ENCODE measurements at places on chromosomes 1 and 21.
A peak's percentile ranks its signal among the peaks of the same experiment; 100 is the strongest.

DNA sequence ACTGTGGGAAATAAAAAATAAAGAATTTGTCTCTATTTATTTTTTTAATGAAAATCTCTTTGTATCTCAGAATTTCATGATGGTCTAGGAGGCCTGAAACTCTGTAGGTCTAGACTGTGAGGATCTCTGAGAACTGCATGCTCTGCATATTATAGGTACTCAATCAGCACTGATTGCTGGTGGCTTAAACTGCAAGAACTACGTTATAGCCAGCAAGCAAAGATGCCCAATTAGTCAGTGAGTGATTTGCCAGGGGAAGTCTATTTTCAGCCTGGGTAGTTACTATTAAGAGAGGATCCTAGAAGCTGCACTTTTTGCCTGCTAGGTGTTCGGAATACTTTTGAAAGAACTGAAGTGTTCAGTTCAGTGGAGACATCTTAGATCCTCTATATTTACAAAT is 87.4 kb downstream of the GPR52 start:
- DNase-seq = no peak

DNA sequence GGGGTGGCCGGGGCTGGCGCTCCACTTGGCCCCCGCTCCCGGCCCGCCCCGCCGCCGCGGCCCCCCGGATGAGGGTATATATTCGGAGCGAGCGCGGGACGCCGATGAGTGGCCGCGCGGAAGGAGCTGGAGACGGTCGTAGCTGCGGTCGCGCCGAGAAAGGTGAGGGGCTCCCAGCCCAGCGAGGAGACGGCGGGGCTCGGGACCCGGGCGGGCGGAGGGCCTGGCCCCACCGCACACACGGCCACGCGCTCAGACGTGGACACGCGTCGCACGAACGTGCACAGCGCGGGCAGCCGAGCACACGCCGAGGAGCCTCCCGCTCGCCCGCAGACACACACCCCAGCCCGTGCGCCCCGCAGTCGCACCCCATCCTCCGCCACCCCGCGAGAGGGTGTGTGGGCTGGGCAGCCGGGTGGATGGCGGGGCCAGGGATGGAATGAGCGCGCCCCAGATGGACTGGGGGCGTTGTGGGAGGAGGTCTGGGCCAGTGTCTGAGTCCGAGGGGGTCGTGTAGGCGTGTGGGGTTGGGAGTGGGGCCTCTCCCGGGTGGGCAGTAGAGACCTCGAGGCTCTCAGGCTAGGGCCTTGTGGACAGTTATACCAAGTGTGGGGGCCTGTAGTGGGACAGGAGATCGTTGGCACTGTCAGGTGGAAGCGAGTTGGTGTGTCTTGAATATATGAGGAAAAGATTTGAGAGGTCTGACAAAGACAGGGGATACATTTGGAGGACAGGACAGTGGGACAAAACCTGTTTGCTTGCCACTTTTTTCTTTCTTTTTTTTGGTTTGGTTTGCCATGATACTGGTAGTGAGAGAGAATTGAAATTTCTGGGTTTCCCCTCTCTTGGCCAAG is at the start of gene UAP1:
TSS of gene UAP1 (plus strand) at position 107 of the 854 bp plus-strand sequence. CDS start 4,347 bp downstream, outside the sequence.
- DNase-seq = peak; percentile 3

DNA sequence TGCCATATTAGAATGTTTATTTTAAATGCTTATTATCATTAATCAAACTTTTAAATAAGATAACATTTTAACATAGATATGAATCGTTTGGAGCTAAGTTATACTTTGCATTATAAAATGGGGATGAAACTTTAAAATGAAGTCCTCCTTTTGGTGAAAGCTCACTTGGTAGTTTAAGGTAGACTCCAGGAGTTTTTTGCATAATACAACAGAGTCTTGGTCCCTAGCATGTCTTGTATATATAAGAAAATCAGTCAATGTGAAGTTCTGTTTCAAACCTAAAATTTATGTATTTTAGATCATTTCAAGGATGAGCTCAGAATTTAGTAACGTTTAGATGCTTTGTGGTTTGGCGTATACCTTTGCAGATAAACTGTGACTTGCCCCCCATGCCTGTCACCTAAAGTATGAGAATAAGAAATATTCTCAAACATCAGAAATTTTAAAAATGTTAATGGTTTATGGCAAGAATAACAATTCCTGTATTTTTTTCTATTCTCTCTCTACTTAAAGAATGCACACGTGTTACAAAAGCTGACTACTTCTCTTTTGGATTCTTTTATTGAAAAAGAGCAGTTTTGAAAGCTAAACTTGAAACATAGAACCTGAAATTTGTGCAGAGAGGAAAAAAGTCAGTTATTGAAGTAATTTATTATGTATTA is 3.8 kb downstream of the NFIA start:
- DNase-seq = no peak

DNA sequence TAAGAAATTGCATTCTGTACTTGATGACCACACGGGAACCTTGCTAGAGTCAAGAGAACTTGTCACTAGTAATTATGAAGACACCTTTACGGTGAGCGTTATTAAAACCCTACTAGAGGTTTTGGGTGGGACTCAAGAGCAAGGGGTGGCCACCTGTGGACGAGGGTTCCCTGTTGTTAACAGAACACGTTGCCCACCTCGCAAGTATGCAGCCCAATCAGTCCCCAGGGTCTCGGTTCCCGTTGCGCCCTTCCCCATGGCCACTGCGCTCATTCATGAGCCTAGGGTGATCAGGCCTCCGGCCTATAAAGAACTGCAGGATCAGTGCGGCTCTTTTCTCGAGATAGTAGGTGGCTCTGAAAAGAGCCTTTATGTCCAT is 30.2 kb upstream of the RNF187 start:
- no peak for DNase-seq

- DNase-seq = no peak
These were observed 56.7 kb downstream of the KCNN3 start for GRCh38 chr1:154813300-154813816.

- no peak for DNase-seq
These were observed 172.4 kb downstream of the NFIA start for GRCh38 chr1:61254634-61255357.

DNA sequence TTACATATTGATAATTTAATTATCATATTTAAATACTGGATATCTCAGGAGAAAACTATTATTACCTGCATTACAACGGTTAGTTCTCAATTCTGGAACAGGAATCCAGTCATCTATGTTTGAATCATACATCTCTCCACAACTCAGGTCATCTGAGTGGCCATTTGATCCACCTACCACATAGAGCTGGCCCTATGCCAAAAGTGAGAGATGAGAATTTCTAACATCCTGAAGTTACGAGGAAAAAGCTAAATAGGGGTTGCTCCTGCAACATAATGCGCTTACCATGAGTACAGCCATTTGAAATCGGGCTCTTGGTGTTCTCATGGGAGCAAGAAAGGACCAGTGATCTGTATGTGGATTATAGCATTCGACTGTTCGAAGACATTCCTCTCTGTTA is 16.9 kb downstream of the IVNS1ABP start:
- no peak for DNase-seq

DNA sequence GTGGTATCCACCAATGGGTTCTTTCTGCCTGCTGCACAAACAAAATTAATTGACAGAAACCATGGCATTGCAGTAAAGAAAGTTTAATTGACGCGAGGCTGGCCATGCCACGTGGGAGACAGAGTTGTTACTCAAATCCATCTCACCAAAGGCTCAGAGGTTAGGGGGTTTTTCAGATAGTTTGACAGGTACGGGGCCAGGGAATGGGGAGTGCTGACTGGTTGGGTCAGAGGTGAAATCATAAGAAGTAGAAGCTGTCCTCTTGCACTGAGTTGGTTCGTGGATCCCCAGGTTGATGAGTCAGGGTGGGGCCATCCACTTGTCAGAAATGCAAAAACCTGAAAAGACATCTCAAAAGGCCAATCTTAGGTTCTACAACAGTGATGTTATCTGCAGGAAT is 941 bp upstream of the TBCE start:
- DNase-seq = no peak

DNA sequence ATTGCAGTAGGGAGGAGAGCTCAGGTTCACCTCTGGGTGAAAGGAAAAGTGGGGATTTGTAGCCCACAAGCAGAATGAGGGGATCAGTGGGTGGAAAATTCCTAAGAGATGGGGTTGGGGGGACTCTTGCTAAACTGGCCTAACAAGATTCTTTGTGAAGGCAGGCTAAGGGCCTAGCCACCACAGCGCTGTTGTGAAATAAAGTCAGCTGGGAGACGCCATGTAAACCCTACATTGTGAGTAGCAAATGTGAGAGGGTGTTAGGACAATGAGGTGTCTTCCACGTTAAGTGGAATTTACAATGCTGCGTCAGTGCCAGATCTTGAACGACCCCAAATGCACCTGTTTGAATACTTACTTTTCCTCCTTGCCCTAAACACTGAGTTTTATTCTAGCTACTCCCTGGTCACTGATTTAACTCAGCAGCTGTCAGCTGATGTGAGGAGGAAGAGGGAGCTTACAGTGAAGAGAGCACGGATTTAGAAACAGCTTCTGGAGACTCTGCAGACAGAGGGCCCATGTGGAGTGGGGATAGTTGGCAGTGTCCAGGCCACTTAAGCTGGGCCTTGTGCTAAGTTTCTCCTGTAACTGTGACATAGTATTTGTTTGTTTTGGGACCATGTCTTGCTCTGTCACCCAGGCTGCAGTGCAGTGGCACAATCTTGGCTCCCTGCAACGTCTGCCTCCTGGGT is 17.3 kb downstream of the PDPN start:
- DNase-seq = no peak

- DNase-seq = no peak
These were observed 24.1 kb upstream of the LBR start for GRCh38 chr1:225451840-225452515.

GRCh38 chr1:243341074-243341473 is 85.2 kb downstream of the SDCCAG8 start:
- DNase-seq = no peak

- no peak for DNase-seq
These were observed 166.9 kb downstream of the HLX start for GRCh38 chr1:221045842-221046831.

DNA sequence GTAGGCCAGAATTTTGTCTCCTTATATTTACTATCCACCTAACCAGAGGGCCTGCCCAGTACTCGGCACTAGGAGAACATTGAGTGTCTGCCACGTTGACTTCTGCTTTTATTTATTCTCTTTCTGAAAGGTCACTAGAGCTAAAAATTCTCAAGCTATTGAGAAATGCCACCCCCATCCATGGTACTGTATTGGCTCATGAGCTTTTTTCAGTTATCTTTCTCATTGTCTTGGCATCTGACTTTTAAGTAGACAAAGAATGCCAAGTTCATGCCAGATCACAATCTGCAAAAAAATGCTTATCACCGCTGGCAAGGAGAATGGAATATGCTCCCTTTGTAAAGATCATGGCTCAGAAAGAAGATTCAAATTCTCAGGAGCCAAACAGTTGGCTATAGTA is 49.8 kb upstream of the MROH9 start:
- DNase-seq = no peak

- DNase-seq = no peak
These were observed 16.6 kb downstream of the NUDC start for GRCh38 chr1:26938004-26938658.

DNA sequence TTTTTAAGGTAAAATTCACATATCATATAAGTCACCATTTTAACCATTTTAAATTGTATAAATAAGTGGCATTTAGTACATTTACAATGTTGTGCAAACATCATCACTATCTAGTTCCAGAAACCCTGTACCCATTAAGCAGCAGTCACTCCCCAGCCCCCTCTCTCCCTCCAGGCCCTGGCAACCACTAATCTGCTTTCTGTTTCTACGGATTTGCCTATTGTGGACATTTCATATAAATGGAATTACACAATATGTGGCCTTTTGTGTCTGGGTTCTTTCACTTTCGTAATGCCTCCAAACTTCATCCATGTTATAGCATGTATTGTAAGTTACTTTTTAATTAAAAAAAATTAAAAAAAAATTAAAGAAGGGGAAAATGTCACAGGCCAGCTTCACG is 58.0 kb upstream of the RAB3GAP2 start:
- DNase-seq = no peak

DNA sequence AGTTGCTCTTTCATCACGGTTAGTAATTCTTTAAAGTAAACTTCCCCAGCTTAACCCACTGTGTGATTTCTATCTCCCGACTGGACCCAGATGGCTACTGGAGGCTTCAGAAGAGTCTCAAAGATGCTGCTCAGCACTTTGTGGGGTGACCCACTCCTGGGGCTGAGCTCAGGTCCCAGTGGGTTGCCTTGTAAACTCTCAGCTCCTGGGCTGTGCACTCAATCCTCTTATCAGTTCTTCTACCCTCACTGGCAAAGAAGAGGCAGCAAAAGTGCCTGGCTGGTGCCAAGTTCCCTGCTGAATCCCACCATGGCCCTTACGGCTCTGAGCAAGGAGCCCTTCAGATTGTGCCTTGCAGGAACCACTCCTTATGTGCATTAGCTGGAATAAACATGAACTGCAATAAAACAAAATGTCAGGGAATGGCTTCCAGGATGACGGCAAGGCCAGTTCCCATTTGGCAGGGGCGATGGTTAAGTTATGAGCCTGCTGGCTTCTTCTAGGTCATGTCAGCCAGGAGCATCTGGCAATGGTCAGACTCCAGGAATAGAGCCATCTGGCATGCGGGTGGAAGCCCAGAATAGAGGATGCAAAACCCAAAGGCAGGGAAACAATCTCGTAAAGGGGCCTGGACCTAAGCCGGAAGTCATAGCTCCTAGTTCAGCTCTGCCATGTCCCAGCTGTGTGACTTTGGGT is 6.8 kb downstream of the MYOC start:
- DNase-seq = no peak

DNA sequence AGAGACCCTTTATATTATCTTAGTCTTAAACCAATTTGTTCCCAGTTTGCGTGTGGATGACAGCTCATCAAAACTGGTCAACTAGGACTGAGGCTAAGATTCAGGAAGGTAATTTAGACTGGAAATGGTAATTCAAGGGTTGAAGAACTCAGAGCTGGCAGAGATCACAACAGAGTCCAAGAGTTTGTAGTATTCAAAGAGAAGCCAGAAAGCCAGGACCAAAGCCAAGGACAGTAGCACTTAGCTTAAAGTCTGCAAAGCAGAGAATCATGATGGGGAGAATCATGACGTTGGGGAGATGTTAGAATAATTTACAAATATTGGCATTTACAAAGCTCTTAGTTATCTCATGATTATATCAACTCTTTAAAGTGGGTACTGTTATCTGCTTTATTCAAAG is 32.6 kb downstream of the RNF11 start:
- DNase-seq = no peak

DNA sequence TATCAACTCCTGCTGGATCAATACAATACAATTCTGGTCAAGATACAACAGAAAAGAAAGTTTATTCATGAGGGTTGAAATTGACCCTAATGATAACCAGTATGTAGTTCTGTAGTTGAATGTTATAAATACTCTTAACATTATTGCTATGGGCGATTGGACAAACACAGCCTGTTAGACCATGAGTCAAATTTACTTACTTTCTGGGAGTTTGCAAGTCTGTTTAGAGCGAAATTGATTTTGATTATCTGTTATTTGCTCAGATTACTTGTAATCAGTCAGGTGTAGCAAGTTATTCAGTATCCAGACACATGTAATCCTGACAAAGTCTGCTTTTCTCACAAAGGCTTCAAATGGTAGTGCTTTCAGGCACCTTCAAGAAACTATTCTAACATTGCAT is 216.6 kb upstream of the B3GALT2 start:
- DNase-seq = no peak
